PC-9 (cell line): ENCODE measurements at places on chromosomes 7 and 10.

DNA sequence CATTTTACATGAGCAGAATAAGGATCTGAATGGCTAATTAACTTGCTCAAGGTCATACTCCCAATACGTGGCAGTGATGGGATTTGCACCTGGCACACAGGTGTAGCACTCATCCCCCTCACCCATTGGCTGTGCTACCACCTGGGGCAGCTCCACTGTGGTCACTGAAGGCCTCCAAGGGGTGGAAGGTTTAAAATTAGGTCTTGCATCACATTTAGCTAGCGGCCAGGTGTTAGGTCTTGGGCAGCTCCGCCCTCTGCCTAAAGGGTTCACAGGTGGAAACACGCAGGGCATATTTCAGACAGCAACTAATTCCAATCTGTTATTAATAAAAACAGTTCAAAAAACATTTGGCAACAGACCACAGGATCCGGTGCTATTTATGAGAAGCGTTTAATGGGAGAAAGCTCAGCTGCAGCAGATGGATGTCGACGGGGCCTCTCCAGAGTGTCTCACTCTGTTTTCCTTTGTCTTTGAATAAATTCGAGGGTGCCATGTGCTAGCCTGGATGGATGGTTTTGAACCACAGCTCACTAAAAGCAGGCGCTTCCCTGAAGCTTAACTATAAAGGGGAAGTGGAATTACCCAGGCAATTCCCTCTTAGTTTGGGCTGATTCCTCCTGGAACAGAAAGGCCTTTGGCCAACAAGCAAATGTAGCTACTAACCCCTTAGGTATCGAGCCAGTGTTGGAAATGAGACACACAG is 1017.6 kb downstream of the TYW1 start:
- no peaks in the 10 kb centered on the region for H3K4me1 ChIP-seq
- no peak overlapping the region for H3K4me3 ChIP-seq
- no peak for DNase-seq
- no peak overlapping the region for H3K27ac ChIP-seq
- H3K27me3 ChIP-seq = no peaks in the 10 kb centered on the region; the same call in 1 of the 2 replicates

GRCh38 chr7:668139-668931 is 58.2 kb upstream of the DNAAF5 start:
- H3K27me3 ChIP-seq = no peaks in the 10 kb centered on the region
- peaks cover 7% of the 10 kb centered on the region; the same call in 1 of the 2 replicates for H3K36me3 ChIP-seq
- no peak overlapping the region for H3K27ac ChIP-seq
- DNase-seq = no peak
- H3K4me1 ChIP-seq = no peaks in the 10 kb centered on the region

DNA sequence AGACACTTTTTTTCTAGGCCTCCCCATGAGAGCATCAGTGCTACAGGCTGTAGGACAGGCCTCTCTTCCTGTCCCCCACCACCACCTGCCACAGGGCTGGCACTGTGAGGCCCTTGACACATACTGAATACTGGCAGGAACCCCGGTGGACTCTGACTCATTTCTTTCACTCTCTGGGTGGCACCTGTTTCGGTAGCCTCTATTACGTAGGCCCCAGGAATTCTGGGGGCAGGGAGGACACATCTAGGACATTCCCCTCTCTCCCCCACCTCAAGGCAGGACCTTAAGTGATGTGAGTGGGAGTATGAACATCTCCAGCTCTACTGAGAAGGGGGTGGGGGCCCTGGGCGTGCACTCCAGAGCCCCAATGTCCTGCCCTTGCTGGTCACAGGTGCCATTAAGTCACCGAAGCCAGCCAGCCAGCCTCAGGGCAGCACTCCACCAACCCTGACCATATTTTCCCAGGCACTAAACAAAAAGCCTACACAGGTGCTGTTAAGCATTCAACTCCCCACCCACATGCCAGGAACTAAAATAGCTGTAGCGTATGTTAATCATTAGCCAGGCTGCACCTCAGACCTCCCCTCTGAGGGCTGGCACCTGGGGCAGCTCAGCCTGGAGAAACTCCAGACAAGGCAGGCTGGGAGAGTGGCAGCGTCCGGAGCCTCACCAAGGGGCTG is 8.9 kb downstream of the ANXA11 start:
- peak overlapping the region; percentile 93 for H3K27ac ChIP-seq
- peaks cover 86% of the 10 kb centered on the region for H3K4me1 ChIP-seq
- H3K4me3 ChIP-seq = peak overlapping the region; percentile 25; the same call in 1 of the 2 replicates

GRCh38 chr10:33193057-33193700 is 141.3 kb downstream of the NRP1 start:
- no peak overlapping the region for H3K4me3 ChIP-seq
- no peaks in the 10 kb centered on the region for H3K27me3 ChIP-seq
- H3K27ac ChIP-seq = no peak overlapping the region
- peaks cover 13% of the 10 kb centered on the region; the same call in 1 of the 2 replicates for H3K36me3 ChIP-seq

GRCh38 chr10:91076991-91077548 is 143.4 kb upstream of the PCGF5 start:
- 0 out of 2 replicates have a peak, but pooled peaks cover 5% of the 10 kb centered on the region for H3K4me1 ChIP-seq
- no peak for DNase-seq
- H3K27me3 ChIP-seq = no peaks in the 10 kb centered on the region
- no peaks in the 10 kb centered on the region for H3K36me3 ChIP-seq

DNA sequence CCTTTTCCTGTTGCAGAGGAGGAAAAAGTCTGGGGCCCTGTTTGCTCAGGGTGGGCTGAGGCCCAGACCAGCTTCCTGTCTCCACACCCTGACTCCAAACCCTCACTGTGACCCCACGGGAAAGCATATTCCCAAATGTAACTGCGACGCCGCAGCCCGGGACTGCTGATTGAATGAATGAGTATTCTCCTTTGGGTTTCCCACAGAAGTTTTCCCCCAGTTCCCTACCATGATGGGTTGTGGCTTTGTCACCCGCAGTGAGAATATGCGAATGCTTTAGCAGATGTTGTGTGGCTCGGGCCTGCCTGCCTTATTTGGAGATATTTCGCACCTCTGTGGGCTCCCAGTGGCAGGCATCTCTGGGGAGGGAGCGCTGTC is 50.6 kb downstream of the MGMT start:
- H3K36me3 ChIP-seq = no peaks in the 10 kb centered on the region
- H3K27ac ChIP-seq = no peak overlapping the region
- no peaks in the 10 kb centered on the region for H3K4me1 ChIP-seq
- H3K27me3 ChIP-seq = no peaks in the 10 kb centered on the region
- no peak overlapping the region for H3K4me3 ChIP-seq
- no peak for DNase-seq
